ENCODE measurements at places on chromosomes 2 and 18.

DNA sequence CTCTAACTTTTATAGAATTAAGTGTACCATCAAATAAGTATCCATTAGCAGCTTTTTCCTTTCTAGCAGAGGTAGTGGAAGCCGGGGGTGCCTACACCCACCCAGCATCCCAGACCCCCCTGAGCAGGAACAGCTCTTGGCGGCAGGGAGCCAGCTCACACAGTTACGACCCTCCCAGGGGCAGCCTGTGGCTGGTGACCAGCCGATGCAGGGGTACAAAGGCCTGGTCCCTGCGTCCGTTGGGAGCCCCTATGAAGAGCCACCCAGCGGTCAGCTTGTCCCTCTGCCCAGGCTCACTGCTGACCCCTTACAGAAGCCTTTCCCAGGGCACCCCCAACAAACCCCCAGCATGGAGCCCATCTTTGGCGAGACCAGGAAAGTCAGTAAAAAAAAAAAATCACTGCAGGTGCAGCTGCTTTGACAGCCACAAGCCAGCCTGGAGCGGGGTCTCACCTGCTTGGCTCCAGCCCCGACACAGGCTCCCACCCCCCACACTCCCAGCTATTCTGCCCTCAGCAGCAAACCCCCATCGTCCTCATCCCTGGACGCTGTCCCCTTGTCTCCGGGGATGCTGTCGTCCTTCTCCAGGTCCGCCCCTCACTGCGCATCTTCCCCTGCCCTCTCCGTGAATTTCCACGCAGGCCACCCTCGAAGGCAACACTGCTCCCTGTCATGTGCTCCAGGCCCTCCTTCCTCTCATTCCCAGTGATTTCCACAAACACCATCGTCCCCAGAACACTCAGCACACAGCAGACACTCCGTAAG is 43.1 kb downstream of the GPC1 start:
- peak; percentile 3 for DNase-seq

- peak; percentile 64 for DNase-seq
Measured at GRCh38 chr2:224069172-224069571, 30.1 kb upstream of the SERPINE2 start.

GRCh38 chr18:35074581-35074980 is 33.4 kb downstream of the MAPRE2 start:
- no peak for DNase-seq

DNA sequence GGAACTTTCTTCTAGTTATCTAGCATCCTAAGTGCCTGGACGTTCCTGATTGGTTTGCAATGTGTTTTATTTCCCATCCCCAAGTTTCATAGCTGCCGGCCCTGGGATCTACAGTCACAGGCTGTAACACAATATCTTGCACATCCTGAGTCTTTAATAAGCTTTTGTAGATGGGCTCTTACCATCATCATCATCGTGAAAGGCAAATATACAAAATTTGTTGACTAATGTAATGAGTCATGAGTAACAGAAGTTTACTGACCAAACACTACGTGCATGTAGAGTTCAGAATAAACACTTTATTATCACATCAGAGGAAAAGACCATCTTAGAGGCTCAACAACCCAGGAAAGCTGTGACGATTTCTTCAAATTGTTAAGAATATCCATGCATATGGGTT is 8.1 kb upstream of the TYMS start:
- DNase-seq, result no peak

- DNase-seq, result no peak
Measured at GRCh38 chr2:214575465-214575864, 164.6 kb downstream of the VWC2L start.

- DNase-seq, result no peak
Measured at GRCh38 chr18:63078471-63078870, 241.1 kb downstream of the BCL2 start.

- no peak for DNase-seq
Measured at GRCh38 chr2:20818820-20819219, 4.1 kb downstream of the LDAH start.

DNA sequence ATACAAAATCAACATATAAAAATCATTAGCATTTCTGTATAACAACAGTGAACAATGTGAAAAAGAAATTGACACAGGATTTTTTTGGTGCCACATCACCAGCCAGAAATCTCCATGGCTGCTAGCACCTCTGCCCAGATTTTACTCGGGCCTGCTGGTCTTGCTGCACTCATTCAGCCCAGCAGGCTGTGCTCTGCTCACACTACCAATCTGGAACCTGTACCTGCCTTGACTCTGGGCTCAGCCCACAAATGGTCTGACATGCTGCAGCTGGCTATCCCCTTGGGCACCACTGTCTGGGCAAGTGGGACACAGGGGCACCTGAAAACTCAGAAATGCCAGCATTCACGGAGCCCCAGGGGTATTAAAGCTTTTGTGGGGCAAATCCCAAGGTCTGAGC is 392.5 kb upstream of the NRXN1 start:
- no peak for DNase-seq

- DNase-seq, result no peak
Measured at GRCh38 chr18:74264303-74265020, 27.3 kb downstream of the CYB5A start.

GRCh38 chr2:150620416-150620815 is 132.9 kb upstream of the RND3 start:
- DNase-seq, result no peak

- no peak for DNase-seq
Measured at GRCh38 chr2:21498016-21498415, 374.2 kb downstream of the TDRD15 start.

GRCh38 chr2:216732334-216732733 is 37.0 kb upstream of the IGFBP5 start:
- no peak for DNase-seq

DNA sequence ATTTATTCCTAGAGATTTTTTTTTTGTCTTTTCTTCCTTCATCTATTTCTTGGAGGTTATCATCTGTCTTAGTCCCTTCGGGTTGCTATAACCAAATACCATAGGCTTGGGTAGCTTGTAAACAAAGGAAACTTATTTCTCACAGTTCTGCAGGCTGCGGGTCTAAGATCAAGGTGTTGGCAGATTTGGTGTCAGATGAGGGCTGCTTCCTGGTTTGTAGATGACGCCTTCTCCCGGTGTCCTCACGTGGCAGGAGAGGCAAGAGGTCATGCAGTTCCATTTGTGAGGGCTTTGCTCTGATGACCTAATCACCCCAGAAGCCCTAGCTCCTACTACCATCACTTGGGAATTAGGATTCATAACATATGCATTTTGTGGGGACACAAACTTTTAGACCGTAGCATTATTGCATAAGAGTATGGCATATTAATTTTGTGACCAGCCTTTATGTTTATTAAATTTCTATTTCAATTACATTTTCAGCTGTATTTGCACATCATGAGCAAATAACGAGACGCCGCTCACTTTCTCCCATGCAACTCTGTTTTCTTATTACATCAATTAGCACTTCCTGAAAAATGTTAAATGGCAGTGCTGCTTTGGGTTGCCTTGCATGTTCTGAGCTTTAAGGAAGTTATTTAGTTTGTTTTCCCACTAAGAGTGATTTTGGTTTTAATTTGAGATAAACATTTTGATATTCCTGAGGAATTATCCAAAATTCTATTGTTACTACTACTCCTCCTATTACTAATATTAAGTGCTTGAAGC is 246.4 kb upstream of the HDAC4 start:
- no peak for DNase-seq

GRCh38 chr2:73291093-73291460 is 2.3 kb downstream of the EGR4 start:
- peak; percentile 88 for DNase-seq

DNA sequence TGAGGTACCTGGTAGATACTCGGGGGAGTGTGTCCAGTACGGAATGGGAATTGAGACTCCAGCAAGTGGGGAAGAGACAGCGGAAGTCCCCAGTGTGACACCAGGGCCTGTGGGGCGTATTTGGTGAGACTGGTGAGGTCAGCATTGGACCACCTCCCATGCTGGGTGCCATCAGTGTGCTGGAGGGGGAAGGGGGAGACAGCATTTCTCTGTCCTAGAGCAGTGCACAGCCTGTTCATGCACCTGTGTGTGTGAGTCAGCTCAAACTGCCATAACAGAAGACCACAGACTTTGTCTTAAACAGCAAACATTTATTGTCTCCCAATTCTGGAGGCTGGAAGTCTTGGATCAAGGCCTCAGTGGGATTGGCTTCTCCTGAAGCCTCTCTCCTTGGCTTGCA is 301.8 kb downstream of the GBX2 start:
- no peak for DNase-seq

DNA sequence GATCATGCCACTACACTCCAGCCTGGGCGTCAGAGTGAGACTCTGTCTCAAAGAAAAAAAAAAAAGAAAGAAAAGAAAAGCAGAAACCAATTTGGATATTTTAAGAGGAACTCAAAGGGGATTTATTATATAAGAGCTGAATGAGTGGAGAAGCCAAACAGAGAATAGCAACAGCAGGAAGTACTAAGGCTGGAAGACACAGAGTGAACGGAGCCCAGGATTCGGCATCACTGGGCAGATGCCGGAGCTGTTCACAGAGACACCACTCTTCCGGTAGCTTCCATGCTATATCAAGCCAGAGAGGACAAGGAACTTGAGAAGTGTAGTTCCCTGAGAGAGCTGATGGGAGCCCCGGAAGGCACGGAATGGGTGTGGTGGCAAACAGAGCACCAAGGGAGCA is 47.0 kb upstream of the CABLES1 start:
- DNase-seq, result no peak

DNA sequence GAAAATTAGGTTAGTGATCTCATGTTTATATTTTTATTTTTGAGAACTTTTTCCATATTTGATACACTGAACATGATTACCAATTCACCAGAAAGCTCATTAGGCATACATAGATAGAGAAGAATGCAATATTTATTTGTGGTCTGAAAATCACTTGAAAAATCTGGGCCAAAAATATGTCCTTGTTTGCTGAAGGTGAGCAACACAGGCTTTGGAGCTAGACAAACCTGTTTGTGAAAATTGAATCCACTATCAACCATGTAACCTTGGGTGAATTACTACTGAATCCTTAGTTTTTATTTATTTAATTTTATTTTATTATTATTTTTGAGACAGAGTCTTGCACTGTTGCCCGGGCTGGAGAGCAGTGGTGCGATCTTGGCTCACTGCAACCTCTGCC is 46.5 kb upstream of the ZSWIM2 start:
- DNase-seq, result no peak

GRCh38 chr2:227365833-227366232 is 13.3 kb downstream of the TM4SF20 start:
- no peak for DNase-seq

DNA sequence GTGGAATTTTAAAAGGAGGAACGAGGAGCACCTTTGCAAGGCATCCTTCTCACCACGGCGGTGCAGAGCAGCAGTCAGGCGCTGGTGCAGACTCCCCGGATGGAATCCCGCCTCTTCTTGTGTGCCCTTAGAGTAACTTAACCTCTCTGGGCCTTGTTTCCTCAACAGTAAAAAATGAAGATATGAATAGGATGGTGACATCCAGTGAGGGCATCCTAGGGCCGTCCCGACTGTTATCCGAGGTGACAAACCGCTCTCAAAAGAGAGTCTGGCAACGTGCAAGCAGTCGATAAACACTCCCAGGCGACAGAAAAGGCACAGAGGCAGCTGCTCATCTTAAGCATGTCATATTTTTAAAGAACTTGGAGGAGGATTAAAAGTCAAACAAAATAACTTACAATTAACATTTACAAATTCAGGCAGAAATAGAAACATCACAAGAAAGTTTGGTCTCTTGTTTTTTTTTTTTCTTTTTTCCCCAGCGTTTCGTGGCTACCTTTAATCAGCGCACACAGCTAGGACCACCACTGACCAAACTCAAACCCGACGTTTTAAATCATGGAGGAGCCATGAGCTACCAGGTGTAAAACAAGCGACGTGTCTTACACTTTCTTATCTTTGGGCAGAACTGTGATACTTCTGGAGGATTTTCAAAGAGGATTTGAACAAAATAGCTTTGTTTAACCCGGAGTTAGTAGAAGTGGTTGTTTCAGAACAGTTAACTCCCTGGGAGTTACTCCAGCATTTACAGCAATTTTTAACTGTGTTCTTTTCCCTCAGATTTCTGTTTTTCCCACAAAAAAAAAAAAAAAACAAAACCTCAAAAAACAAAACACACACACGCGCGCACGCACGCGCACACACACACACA is 2.1 kb downstream of the MBP start:
- DNase-seq, result no peak

- no peak for DNase-seq
Measured at GRCh38 chr2:127347015-127347414, 40.8 kb downstream of the MAP3K2 start.

DNA sequence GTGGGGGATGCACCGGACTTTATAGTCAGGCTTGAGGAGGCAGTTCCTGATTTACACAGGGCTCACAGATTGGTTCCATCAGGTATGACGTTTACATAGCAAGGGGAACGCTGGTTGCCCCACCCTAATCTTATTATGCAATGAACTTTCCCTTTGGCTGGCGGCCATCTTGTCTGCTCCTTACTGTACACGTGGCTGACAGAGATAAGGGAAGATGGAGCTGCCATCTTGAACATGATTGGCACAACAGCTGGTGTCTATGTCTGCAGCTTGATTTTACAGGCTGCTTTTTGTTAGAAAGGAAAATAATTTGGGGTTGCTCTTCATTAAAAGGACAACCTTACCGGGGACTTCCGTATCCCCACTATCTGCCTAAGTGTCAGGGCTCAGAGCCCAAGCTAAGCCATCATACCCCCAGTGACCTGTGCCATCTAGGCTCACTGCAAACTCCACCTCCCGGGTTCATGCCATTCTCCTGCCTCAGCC is 33.5 kb upstream of the ATG16L1 start:
- DNase-seq, result no peak

DNA sequence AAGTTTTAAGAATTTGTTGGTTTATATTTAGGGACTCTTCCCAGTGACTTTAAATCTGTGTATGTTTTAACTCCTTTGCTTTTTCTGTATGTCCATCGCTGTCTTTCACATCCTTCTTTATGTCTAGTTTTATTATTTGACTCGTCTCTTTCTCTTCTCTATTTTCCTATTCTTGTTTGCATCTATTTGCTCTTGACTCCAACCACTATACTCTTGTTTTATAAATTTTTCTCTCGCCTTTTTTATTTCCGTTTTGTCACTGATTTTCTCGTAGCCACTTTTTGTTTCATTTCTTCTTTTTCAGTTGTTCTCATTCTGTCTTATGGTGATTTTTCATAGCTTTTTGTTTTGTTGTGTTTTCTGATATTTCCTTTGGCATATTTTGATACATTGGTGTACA is 170.5 kb upstream of the NETO1 start:
- DNase-seq, result no peak

DNA sequence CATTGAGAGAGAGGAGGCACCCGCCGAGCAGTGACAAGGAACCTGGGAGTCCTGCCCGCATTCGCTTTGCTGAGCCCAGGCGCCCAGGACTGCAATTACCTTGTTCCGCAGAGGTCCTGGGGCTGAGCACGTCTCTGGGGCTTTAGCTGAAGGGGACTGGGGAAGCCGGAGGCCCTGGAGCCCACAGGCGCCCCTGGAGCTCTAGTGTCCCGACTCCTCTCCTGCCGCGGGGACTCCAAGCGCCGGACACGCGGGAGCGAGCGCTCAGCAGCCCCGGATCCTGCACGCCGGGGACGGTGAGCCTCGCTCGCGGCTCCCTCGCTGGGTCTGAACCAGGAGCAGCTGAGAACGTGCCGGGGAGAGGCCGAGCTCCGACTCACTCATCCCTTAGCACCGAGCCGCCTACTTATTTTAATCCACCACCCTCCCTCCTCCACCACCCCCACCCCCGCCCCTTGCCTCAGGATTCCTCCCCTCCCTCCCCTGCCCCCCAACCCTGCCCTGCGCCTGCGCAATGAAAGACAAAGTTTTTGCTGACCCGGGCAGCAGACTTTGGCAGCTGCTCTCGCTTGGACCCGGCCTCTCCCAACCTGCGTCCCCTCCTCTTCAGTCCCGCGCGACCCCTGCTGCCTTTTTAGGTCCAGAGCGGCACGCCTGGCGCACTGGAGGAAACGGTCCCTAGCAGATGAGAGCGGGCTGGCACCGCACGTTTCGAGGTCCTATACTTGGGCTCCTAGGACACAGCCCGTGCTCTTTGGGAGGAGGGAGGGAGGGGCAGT is at the start of gene OSR1:
TSS of gene OSR1 (minus strand) at position 382 of the 779 bp plus-strand sequence. CDS start 4,818 bp downstream, outside the sequence.
- DNase-seq, result peak; percentile 91

Measured in AG20443 (cell line).